ENCODE measurements at places on chromosomes 3 and 15.

- no peak for DNase-seq
Observed at GRCh38 chr3:30638685-30639412, 32.4 kb downstream of the TGFBR2 start.

DNA sequence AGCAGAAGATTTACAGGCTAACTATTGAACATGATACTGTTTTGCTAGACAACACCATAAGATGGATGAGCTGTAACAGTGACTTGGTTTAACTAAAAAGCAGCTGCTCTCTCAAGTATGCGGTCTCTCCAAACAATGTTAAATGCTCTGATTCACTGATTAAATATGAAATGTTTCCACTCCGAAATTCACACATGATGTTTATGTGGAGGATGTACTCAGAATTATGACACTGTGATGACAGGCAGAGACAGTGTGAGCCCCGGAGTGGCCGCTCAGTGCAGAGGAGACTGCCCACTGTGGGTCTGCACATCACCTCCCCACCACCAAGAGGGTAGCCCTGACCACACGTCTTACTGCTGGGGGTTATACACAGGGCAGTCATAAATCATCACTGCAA lies 83.9 kb upstream of the MEX3B start:
- peak; percentile 96 for DNase-seq

GRCh38 chr15:71937650-71938311 lies 127.4 kb downstream of the NR2E3 start:
- DNase-seq = no peak

- DNase-seq = no peak
Observed at GRCh38 chr15:77430652-77431051, 10.0 kb downstream of the HMG20A start.

DNA sequence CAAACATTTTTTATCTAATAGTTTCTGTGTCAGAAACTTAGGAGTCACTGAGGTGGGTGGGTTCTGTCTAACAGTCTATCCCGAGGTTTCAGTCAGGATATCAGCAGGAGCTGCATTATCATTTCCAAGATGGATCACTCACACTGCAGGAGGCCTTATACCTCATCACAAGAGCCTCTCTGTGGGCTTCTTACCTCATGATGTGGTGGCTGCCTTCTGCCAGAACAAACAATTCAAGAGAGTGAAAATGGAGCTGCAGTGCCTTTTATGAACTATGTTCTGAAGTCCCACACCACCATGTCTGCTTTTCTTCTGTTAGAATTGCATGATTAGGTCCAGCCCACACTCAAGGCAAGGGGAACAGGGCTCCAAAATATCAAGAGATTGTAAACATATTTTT lies 27.9 kb downstream of the RFX7 start:
- peak; percentile 44 for DNase-seq

- DNase-seq = no peak
Observed at GRCh38 chr3:53384465-53385423, 37.4 kb upstream of the DCP1A start.

Measured in RCC 7860 (cell line).